EH (cell line): ENCODE measurements at places on chromosomes 1 and 21.

GRCh38 chr1:201696217-201696761, 132.7 kb upstream of the IPO9 start:
- DNase-seq = peak; percentile 99

DNA sequence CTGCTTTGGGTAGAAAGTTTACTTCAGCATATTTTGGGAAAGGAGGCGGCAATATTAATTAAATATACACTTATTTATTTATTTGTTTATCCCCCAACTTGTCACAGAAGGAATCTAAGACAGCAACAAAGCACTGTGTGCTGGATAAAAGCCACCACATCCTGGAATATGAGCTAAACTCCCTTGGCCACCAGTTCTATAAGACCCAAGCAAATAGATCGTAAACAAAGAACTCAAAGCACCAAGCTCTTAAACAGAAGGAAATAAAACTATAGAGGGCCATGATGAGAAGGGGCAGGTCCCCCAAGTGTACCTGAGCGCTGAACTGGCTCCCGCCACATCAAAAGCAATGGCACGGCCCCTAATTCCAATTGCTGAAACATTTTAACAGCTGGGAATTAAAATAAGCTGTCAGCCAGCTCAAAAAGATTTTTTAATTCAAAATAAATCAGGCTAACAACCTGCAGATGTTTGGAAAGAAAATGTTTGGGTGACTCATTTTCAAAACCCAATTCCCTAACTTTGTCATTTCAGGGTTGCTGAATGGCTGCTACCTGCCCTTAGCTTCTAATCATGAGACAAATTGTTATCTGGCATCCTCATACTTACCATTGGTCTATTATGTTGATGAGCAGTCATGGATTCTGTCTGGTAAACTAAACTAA, 127.1 kb downstream of the SLC30A10 start:
- no peak for DNase-seq

DNA sequence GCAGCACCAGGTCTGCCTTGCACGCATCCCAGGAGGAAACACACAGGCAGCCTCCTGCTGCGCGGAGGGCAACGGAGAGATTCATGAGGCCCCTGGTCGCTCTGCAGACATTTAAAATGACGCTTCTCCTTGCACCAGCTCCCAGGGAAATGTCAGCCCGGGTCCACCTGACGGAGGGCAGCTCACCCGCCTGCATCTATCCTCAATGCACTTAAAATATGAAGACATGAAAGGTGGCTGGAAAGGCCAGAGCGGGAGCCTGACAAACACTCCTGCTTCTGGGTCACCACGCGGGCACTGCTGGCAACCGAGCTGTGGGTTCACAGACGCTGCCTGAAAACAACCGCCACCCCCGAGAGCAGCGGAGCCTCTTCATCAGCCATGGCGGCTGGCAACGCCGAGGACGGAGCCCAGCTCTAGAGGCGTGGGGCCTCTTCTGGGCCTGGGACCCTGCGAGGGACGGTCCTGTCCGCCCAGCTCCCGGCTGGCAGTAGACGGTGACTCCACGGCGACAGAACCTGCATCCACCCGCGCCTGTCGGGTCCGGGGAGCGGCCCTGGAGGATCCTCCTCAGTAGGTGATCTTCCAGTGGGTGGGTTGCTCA, 22.7 kb downstream of the POFUT2 start:
- DNase-seq = no peak

DNA sequence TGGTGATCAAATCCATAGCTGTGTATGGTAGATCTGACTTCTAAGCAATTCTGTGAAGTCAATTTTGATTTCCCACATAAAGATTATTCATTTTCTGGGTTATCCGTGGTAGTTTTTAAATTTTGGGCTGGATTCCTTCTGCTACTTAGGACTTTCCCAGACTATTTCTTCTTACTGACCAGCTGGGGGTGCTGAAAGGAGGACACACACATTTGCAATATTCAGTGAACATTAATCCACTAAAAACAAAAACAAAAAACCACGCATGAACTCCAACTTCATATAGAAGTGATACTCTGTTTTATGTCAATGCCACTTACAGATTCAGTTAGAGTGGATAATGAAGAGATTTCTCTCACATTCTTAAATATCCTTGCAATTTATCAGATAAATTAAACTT, 105.4 kb downstream of the KCTD3 start:
- no peak for DNase-seq

DNA sequence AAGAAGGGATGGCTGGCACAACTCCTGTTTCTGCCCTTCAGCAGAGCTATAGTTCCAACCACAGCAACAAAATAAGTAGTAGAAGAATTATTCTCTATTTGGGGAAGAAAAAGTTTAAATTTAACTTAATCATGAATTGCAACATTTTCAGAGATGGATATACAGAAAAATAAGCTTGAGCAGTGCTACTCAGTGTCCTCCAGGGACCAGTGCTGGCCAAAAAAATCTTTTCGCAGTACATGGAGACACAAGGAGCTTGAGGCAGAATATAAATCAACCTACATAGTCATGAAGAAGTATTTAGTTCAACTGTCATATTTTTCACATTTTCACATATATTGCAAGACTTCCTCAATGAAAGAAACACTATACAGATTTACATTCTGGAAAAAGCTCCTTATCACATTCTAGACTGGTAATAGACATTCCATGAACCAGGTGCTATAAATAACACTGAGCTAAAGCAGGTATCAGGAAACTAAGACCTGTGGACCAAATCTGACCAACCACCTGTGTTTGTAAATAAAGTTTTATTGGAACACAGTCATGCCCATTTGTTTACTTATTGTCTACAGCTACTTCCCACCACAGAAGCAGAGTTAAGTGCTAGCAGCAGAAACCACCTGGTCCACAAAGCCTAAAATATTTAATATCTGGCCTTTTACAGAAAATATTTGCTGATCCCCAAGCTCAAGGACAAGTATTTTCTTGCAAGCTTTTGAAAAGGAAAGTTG, 101.9 kb downstream of the RGS21 start:
- no peak for DNase-seq

DNA sequence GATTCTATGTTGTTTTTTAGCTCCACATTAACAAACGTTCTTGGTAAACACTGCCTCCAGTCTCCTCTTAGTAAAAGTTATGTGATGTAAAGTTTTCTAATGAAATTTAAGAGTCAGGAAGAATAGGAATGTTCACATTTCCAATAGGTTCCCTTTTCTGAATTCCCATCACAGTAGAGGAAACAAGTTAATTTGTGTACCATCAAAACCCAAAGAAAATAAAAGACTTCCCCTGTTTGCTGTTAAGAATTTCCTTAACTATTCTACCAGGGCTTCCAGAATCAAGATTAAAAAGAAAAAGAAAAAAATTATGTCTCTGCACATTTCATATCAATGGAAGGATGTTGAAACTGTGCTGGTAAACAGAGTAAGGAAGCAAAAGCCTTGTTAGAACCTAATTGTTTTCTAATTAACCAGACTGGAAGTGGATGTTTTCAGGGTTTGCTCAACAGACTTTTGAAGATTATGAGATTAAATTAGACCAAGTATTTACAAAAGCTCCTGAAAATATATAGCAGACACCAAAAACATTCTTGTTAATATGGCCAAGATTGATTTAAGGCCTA, 43.4 kb upstream of the PALMD start:
- DNase-seq = no peak

GRCh38 chr1:230288641-230289349, 137.3 kb downstream of the PGBD5 start:
- peak; percentile 15 for DNase-seq

- DNase-seq = peak; percentile 47
These were observed 9.6 kb upstream of the TNFRSF25 start for GRCh38 chr1:6475381-6476133.

GRCh38 chr1:241499910-241500309, 19.6 kb downstream of the FH start:
- DNase-seq = peak; percentile 61
